ENCODE measurements at places on chromosomes 2 and 18.

- DNase-seq, result no peak
Observed at GRCh38 chr18:68940039-68940438, 142.2 kb downstream of the CCDC102B start.

- no peak for DNase-seq
Observed at GRCh38 chr18:57404345-57404744, 30.8 kb upstream of the ONECUT2 start.

GRCh38 chr18:6013171-6013810 lies 118.0 kb upstream of the TMEM200C start:
- no peak for DNase-seq

DNA sequence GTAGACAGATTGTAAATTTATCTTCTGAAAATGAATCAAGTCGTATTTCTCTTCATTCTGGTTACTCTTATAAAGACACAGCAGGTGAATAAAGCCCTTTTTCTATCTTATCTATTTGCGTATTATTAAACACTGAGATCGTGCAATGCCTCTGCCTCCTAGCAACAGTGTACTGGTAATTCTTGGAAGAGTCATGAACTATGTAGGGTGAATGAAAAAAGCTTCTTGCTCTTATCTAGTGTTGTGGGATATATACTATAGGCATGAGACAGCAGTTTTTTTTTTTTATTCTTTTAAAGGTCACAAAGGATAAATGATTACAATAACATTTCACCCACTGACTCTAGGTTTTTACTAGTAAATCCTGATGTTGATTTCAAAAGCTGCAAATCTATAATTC lies 324.2 kb downstream of the PDE11A start:
- no peak for DNase-seq

GRCh38 chr2:235458839-235459273 lies 35.0 kb upstream of the AGAP1 start:
- no peak for DNase-seq

GRCh38 chr2:109335631-109336176 lies 206.7 kb downstream of the SH3RF3 start:
- peak; percentile 58 for DNase-seq

GRCh38 chr18:23935804-23936203 lies 78.8 kb upstream of the TTC39C start:
- DNase-seq, result peak; percentile 28

- no peak for DNase-seq
Observed at GRCh38 chr2:101763496-101764333, 66.2 kb downstream of the MAP4K4 start.

DNA sequence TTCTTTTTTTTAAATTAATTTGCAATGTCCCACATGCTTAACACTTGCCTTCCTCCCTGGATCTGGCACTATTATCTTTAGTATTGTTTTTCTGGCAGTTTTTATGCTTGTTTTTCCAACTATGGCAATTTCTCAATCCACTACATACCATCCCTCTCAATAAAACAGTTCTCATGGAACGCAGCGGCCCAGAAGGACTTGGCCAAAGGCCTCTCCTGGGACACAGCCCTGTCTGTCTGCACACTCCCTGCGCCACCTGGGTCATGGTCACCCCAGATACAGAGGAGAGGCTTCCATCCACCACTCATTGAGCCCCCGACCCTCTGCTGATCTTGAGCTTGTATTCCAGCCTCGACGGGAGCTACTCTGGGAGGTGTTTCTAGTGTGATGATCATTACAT lies 91.2 kb downstream of the TWIST2 start:
- no peak for DNase-seq

DNA sequence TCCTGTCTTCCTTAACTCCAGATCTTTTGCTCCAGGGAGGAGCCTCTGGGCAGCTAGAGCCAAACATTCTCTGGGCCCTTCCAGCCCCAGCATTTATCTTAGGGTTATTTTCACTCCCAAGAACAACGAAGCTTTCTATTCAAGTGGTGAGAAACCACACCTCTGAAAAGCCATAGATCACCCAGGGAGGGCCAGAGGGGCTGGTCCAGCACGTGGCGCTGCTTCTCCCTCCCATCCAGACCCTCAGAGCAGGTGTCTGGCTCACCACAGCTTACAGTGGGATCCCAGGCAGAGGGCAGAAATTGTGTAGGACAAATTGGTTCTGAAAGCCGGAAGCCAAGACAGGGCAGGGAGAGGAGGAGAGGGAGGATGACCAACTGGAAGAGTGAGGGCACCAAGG lies 74.0 kb upstream of the PKDCC start:
- no peak for DNase-seq

DNA sequence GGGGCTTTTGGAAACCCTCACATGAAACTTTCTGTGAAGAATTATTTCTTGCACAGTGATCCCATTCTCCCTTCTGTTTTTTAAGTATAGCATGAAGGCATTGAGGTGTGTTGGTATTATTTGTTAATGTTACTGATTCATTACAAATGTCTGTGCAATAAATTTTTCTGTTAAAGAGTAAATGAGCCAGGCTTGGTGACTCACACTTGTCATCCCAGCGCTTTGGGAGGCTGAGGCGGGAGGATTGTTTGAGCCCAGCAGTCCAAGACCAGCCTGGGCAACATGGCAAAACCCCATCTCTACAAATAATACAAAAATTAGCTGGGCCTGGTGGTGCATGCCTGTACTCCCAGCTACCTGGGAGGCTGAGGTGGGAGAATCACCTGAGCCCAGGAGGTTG lies 87.8 kb downstream of the KCTD18 start:
- no peak for DNase-seq
